ENCODE measurements at places on chromosomes 16 and 17. TPM values are rescaled to one million over a fixed set of nuclear protein-coding genes. Genes with fewer than 3 reads are reported as not detected.

The P2RX1 gene
- total RNA-seq = not detected

The SRL gene
- not detected for total RNA-seq

- DNase-seq = no peak
- H3K27me3 ChIP-seq = no peaks in the 10 kb centered on the region
- no peak overlapping the region for H3K27ac ChIP-seq
- H3K4me1 ChIP-seq = no peaks in the 10 kb centered on the region
- H3K4me3 ChIP-seq = no peak overlapping the region
- H3K36me3 ChIP-seq = no peaks in the 10 kb centered on the region
Observed at GRCh38 chr16:50614955-50615724, 66.0 kb downstream of the SNX20 start.

DNA sequence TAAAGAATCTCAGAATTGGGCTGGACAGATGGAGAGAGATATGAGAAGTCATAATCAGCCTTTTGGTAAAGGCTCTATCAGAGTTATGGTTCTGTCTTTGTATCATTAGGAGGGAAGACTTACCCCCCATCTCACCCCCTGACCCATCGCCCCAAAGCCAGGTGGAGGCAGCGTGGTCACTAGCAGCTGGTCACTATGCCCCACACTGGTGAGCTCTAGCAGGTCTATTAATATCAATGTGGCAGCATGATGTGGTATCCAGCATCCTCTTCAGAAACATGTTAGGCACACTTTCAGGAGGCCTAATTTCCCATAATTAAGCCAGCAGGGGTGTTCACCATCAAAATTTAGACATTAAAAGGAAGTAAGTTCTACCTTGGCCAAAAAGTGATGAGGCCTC, 183.8 kb upstream of the COX10 start:
- DNase-seq = no peak
- no peak overlapping the region for H3K4me3 ChIP-seq
- H3K27ac ChIP-seq = no peak overlapping the region
- H3K4me1 ChIP-seq = no peaks in the 10 kb centered on the region
- H3K27me3 ChIP-seq = no peaks in the 10 kb centered on the region
- H3K36me3 ChIP-seq = no peaks in the 10 kb centered on the region

DNA sequence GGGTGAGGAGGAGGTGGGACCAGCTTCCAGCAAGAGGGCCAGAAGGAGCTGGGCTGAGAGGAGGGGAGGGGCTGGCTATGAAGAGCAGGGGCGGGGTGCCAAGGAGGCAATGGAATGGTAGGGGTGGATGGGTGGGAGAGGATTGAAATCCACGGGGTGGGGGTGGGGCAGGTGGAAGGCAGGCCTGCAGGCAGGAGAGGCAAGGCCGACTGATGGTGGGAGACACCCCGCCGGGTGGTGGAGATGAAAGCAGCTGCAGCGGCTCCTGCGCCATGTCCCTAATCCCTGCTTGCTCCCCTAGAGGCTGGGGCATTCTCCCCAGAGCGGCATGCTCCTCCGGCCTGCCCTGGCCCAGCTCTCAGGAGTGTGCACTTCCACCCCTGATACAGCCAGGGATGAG, 27.8 kb upstream of the TAC4 start:
- H3K36me3 ChIP-seq = no peaks in the 10 kb centered on the region
- H3K27ac ChIP-seq = no peak overlapping the region
- peaks cover 4% of the 10 kb centered on the region for H3K27me3 ChIP-seq
- no peak overlapping the region for H3K4me3 ChIP-seq

DNA sequence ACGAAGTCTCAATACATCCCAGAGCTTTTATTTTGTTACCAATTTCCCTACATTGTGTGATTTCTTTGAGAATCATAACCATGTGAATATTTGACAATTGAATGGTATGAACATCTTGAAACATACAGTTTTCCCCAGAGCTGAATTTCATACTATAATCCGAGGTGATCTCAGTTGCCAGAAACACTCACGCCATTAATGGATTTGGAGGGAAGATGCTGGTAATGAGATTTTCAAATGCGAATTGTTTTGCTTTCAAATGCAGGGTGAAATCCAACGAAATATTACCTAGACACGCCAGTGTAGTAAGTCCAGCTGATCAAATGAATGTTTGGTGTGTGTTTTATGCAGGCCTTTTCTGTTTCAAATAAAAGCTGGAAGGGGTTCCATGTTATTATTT, 277.8 kb upstream of the CDH5 start:
- no peak overlapping the region for H3K4me3 ChIP-seq
- H3K4me1 ChIP-seq = peaks cover 24% of the 10 kb centered on the region
- no peaks in the 10 kb centered on the region for H3K27me3 ChIP-seq
- DNase-seq = no peak

DNA sequence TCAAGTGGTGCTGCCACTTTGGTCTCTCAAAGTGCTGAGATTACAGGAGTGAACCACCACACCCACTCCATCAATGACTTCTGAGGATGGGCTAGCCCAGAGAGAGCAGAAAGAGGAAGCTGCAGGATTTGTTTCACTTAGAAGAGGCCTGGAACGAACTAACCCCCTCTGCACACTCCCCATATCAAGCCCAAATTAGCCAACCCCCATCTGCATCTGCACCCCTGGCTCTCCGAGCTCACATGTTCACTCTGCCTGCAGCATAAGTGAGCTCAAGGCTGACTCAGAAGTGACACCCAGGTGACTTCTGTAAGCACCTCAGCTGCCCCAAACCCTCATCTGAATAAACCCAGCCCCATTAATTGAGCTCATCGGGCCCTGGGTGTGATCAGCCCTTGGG, 4.8 kb downstream of the SCNN1G start:
- H3K4me1 ChIP-seq = no peaks in the 10 kb centered on the region
- H3K27me3 ChIP-seq = peaks cover 35% of the 10 kb centered on the region
- no peaks in the 10 kb centered on the region for H3K36me3 ChIP-seq
- DNase-seq = no peak
- no peak overlapping the region for H3K27ac ChIP-seq

- no peaks in the 10 kb centered on the region for H3K36me3 ChIP-seq
- DNase-seq = peak; percentile 99
- H3K4me3 ChIP-seq = peak overlapping the region; percentile 51
- H3K27ac ChIP-seq = peak overlapping the region; percentile 28
Observed at GRCh38 chr16:1019231-1020090, 37.9 kb downstream of the SOX8 start.
